ENCODE measurements at places on chromosomes 13 and 19.

DNA sequence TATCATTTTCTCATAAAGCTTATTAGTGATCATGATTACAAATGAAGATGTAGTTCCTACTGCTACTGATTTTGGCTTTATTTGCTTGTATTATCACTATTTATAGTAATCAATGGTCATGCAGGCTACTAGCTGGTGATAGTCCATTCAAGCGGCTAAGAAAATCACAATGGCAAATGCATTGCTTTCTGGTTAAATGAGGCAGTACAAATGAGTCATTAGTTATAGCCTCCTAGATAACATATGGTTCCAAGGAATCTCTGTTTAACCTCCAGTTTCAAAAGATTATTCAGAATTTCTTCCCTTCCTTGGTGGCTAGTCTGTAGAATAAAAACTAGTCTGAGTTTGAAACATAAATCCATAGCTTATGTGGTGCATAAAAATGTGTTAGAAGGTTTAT lies 141.3 kb upstream of the HTR2A start:
- no peak for DNase-seq

- DNase-seq, result no peak
These were observed 1.2 kb downstream of the USPL1 start for GRCh38 chr13:30618930-30619279.

- DNase-seq, result no peak
These were observed 286.8 kb downstream of the SLITRK6 start for GRCh38 chr13:85512421-85512820.

DNA sequence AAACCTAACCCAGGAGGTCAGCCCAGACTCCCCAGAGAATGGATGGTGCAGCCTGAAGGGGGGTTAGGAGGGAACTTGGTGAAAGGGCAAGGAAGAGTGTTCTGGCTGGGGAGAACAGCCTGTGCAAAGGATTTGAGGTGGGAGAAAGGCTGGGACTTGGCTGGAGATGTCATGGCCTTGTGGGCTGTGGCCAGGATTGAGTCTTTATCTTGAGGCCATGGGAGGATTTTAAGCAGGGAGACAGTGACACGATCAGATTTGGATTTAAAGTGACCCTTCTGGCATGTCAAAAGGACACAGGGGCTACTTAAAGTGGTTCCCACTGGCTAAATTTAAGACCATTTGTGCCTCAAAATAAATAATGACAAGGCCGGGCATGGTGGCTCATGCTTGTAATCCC lies 29.7 kb downstream of the MAP4K1 start:
- DNase-seq, result no peak

- no peak for DNase-seq
These were observed 9.9 kb upstream of the C5AR2 start for GRCh38 chr19:47322058-47322457.
